ENCODE measurements at places on chromosomes 4 and X.

DNA sequence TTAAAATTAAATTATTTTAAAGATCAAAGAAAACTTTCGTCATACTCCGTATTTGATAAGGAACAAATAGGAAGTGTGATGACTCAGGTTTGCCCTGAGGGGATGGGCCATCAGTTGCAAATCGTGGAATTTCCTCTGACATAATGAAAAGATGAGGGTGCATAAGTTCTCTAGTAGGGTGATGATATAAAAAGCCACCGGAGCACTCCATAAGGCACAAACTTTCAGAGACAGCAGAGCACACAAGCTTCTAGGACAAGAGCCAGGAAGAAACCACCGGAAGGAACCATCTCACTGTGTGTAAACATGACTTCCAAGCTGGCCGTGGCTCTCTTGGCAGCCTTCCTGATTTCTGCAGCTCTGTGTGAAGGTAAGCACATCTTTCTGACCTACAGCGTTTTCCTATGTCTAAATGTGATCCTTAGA is at the start of gene CXCL8:
CXCL8 (plus strand) TSS at position 217 of the 426 bp plus-strand sequence; CDS start at position 307, 90 bp downstream.
- DNase-seq, result peak; percentile 89

- DNase-seq, result no peak
Measured at GRCh38 chr4:124790471-124790870, 77.9 kb upstream of the ANKRD50 start.

DNA sequence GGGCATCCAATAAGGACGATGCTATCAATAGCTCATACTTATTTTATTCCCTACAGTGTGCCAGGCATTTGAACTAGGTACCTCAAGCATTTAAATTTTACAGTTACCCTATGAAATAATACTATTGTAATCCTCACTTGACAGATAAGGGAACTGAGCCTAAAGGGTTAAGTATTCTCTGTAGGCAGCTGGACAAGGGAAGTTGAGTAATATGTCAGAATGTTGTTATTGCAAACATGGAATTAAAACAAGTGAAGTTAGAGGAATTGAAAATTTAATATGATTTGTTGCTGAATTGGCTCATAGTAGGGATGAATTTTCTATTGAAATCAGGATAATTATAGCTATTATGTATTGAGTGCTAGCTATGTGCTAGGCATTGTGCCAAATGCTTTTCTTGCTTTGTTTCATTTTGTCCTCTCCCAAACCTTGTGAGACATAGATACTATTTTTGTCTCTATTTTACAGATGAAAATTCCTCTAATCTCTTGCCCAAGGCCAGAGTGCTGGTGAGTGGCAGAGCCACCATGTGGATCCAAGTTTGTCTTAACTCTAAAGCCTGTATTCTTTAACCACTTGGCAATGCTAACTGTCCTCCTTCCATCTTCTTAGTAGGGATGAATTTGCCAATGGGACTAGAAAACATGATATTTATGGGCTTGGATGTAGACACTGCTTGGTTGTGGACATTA is 58.1 kb downstream of the TMEM164 start:
- DNase-seq, result no peak

- peak; percentile 45 for DNase-seq
Measured at GRCh38 chrX:41779030-41779564, 55.1 kb downstream of the GPR82 start.

GRCh38 chr4:177671387-177671786 is 229.2 kb upstream of the AGA start:
- no peak for DNase-seq

DNA sequence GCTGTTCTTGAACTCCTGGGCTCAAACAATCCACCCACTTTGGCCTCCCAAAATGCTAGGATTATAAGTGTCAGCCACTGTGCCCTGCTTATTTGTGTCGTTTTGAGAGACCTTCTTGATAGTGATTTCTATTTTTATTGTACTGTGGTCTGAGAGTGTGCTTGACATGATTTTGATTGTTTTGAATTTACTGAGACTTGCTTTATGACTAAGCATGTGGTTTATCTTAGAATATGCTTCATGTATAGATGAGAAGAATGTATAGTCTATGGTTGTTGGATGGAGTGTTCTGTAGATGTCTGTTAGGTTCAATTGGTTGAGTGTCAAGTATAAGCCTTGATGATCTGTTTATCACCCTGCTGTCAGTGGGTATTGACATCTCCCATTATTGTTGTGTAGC is 789.3 kb downstream of the IL1RAPL1 start:
- no peak for DNase-seq

Measured in smooth muscle cell of the brain vasculature (primary cell).